Endodermal cell (in vitro differentiated cells): ENCODE measurements at places on chromosomes 6 and 20. TPM values are rescaled to one million over a fixed set of nuclear protein-coding genes. Genes with fewer than 3 reads are reported as not detected.

Gene PLEKHG1
- total RNA-seq = 1.7 and 2.4 TPM in 2 replicates

Gene DEFB132
- total RNA-seq = not detected in 3 replicates

DNA sequence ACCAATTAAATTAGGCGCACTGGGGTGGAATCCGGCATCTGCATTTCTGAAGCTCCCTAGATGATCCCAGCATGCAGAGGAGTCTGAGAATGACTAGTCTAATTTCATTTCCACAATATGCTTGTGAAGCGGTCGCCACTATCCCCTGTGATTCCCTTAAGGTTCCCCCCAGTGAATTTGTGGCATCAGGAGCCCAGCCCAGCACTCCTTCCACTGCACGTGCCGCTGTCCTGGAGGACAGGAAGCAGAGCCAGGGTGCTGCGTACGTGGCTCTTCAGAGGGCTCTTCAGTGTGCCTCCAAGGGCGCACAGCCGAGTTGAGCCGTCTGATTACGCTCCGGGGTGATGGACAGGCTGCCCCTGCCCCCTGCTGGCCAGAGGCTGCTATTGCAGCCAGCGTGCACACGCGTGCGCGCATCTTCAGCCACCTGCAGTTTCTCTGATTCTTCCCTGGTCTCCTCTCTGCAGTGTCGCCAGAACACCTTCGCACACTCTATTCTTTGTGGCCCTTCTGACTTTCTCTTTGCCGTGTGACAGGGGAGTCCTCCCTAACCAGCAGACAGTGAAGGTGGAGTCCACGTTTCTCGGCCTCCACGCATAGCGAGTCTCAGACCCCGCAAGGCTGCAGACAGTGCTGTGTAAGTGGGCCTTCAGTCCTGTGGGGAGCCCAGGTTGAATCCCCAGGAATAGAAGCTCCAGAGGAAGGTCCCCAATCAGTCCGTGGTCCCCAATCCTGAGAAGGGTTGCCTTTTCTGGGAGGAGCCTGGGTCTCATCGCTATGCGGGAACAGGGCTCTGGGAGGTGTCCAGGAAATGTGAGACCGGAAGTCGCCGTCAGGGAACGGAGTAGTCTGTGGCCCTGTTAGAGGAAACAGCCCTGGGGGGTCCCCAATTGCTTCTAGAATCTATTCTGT is 16.5 kb upstream of the NCR2 start:
- H3K4me3 ChIP-seq = peak overlapping the region; percentile 55
- H3K36me3 ChIP-seq = no peaks in the 10 kb centered on the region
- peak; percentile 94 for DNase-seq
- H3K27me3 ChIP-seq = peaks cover 4% of the 10 kb centered on the region
- no peaks in the 10 kb centered on the region for H3K4me1 ChIP-seq

DNA sequence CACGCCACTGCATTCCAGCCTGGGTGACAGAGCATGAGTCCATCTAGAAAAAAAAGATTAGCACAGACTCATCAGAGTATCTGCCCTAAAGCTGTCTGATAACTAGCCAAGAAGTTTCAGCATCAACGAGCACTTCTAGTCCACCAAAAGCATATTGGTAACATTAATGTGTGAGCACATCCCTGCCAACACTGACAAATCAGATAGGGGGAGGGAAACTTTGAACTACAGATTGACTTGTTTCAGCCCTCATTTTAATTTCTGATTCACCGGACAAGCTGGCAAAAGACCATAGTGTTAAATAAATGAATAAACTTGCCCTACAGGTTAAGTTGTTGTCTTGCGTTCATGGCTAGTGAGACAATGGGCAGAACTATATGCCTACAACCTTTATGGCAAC is 7.7 kb upstream of the SEC63 start:
- no peak for DNase-seq
- no peaks in the 10 kb centered on the region for H3K36me3 ChIP-seq
- H3K4me3 ChIP-seq = no peak overlapping the region
- H3K27ac ChIP-seq = no peak overlapping the region

DNA sequence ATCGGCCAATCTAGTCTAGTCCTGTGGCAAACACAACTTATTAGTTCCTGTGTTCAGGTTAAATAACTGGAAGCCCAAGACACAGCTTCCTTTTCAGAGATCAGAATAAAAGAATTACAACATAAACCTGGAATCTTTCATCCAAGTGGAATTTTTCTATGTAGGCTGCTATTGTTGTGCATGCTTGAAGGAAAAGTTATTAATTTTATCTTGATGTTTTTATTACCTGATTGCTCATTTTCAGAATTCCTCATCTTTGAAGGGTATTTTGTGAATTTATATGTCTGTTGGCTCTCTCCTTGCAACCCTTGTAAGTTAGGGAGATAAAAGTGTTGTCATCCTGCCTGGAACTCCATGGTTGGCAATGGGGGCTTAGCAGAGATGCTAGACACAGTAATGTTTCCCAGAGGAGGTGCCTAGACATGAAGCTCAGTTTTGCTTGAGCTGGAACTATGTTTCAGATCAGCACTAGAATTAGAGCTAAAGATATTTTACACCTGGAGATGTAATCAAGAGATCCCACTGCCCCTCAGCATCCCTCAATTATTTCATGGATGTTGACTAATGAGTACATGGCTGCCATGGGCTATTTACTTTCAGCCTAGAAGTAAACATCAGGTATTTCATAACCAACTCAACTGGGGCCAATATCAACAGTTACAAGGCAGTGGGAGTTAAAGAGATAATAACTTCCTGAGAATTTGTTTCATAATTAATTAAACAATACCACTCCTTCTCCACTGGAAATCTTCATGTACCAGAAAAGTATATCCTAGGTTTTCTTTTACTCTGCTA is 367.0 kb upstream of the MARCKS start:
- H3K27me3 ChIP-seq = no peaks in the 10 kb centered on the region
- DNase-seq = no peak
- H3K4me3 ChIP-seq = no peak overlapping the region
- no peaks in the 10 kb centered on the region for H3K4me1 ChIP-seq
- no peaks in the 10 kb centered on the region for H3K36me3 ChIP-seq
- H3K27ac ChIP-seq = no peak overlapping the region

DNA sequence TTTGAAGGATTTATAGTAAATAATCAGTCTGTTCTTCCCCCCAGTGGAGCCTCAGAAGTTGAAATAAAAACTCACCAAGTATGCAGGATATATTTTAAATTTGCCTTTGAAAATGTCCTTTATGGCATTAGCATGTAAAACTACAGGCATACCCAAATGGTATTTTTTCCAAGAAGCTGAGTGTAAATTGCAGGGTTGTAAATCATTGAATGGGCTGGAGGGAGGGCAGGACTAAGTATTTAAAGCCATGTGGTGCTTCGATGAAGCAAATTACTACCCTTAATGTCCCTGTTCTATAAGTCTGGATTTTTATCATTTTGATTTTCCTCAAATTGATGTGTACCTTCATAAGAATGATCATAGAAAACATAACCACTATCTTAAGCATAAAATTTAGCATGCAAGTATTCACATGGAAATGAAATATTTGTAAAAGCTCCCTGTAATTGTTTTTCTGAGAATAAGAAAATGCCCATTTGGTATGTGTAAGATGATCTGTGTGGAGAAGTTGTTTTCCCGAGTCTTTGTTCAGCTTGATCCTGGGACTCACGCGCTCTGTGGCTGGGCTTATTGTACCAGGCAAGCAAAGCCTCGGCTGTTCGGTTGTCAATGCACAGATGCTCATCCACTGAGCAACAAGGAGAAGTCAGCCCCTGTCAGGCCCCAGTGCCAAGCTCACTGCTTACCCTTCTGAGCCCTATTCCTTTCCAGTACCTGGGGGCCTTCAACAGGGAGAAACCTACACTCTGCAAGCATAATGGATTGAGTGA is 66.7 kb downstream of the CD164 start:
- DNase-seq = no peak
- no peak overlapping the region for H3K27ac ChIP-seq
- no peaks in the 10 kb centered on the region for H3K4me1 ChIP-seq
- no peaks in the 10 kb centered on the region for H3K27me3 ChIP-seq

DNA sequence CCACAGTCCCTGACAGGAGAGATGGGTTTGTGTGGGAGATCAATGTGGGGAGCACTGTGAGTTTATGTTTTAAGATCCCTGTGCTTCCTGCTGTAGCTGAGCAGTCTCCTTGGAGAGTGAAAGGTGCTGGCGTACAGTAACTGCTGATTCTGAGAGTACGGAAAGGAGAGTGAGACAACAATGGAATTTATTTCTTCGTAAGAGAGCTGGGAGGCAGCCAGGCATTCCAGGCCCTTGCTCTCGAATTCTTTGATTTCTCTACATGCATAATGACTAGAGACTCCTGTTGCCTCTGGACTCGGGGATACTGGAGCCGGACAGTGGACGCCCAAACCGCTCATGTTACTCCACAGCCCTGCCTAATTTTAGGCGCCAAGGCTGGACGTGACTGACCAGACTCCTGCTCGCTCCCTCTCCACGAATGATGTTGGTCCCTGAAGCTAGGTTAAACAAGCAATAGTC is 131.0 kb upstream of the PHACTR1 start:
- H3K4me3 ChIP-seq = no peak overlapping the region
- no peaks in the 10 kb centered on the region for H3K27me3 ChIP-seq
- H3K4me1 ChIP-seq = no peaks in the 10 kb centered on the region

DNA sequence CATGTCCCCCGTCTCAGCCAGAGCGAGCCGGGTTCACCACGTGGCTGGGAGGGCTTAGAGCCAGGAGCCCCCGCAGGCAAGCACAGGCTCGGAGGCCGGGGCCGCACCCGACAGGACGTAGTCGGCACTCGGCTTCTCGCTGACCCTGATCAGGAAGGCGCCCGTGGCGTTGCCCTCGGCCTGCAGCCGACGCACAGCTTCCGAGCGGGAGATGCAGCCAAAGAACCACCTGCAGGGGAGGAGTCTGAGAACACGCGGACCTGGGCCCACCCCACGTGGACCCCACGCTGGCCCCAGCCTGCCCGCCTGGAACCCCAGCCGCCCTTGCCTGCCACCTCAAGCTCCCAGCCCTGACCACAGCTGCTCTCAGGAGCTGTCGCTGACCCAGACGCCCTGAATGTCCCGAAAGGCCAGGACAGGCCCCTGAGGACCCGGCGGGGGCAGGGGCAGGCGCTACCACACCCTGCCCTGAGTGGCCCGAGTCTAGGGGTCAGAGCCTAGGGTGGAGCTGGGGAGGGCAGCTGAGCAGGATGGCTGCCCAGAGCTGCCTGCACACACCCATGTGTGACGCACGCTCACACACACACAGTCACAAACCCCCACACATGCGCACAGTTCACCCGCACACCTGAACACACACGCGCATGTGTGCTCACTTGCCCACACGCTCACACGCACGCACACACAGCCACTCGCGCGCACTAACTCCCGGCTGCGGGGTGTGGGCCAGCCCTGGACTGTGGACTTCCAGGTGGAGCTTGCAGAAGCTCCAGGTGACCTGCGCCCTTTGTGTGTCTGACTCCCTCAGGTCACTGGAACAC is 2.1 kb downstream of the PTK6 start:
- no peaks in the 10 kb centered on the region for H3K27me3 ChIP-seq
- no peak overlapping the region for H3K27ac ChIP-seq
- no peak overlapping the region for H3K4me3 ChIP-seq
- peak; percentile 61 for DNase-seq
- H3K36me3 ChIP-seq = no peaks in the 10 kb centered on the region

DNA sequence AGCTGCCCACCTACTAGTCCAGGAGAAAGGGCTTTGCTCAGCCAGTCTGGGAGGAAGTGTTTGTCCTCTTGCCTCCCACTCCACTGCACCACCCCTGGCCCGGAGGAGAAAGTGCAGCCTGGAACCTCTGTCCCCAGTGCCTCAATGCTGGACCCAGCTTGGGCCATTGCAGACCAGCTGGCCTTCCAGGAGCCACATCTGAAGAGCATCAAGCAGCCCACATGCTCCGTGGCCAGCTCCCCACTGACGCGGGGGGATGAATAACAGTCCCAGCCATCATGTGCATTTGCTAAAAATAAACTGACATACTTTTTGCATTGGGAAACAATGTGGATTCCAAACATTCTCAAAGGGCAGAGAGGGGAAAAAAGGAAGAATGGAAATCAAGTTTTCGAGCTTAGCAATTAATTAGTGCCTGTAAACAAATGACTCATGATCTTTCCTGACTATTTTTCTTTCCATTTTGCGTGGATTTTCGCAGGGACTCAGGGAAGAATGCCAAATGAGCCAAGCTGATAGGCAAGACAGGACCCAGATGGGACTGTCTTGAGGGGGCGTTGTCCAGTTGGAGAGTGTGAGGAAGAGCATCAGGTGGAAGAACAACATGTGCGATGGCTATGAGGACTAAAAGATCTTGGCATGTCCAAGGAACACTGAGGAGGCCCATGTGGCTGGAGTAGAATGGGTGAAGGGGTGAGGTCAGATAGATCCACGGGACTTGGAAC is 34.1 kb downstream of the CEBPB start:
- peak; percentile 69 for DNase-seq
- no peaks in the 10 kb centered on the region for H3K36me3 ChIP-seq
- H3K4me3 ChIP-seq = no peak overlapping the region
- H3K27ac ChIP-seq = no peak overlapping the region

DNA sequence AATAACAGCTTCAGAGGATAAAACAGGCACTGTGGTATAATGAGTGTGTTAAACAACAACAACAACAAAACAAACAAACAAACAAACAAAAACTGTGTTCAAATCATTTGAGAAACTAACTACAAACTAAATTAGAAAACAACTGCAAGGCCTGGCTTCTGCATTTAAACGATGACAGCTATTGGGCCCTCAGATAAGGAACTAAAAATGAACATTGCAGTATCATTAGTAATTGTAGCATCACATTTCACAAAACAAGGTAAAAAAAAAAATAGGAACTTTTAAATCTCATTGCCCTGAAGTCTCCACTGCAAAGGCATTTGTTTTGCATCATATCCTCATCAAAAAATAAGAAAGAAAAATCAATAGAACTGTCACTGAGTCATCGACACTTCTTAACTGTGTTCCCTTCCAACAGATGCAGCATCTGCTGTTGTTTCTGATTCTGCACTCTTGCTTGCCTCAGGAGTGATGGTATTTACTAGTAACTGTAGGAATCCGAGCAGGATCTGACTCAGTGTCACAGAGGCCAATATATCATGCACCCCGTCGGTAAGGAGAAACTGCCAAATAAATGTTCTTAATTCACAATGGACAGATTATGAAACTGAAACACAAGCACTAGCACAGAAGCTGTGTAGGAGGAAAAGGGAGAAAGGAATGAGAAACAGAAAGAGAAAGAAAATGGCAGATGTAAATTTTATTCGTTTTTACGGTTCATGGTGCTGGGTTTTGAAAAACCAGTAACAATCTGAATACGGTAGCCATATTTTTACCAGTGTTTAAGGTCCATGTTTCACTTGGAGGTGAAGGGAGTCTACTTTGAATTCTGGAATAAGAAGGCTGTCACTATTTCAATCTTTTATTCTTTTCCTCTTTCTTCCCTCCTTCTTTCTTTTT is 365.7 kb upstream of the EPHA7 start:
- no peaks in the 10 kb centered on the region for H3K27me3 ChIP-seq
- H3K36me3 ChIP-seq = no peaks in the 10 kb centered on the region
- DNase-seq = no peak
- peaks cover 19% of the 10 kb centered on the region for H3K4me1 ChIP-seq
- no peak overlapping the region for H3K4me3 ChIP-seq
- H3K27ac ChIP-seq = peak overlapping the region; percentile 59

DNA sequence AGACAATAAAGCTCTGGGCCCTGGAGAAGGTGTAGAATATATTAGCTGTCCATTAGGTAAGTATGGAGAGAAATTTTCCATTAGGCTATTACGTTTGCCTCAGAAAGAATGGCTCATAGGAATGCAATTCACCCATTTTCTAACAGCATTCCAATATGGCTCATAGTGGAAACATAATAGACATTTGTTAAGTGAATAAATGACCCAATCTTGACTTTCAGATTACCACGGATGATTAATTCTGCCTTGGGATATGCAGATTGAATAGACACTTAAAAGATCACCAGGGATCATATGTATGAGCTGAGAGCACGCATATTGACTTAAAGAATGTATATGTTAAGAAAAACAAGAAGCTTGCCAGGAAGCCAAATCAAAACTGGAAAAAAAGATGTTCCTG is 209.1 kb upstream of the CDYL start:
- H3K36me3 ChIP-seq = no peaks in the 10 kb centered on the region
- no peak overlapping the region for H3K27ac ChIP-seq
- no peak for DNase-seq
